ENCODE measurements at places on chromosomes 13 and 19.

GRCh38 chr13:45728759-45729158, 26.6 kb downstream of the CBY2 start:
- no peak for DNase-seq

DNA sequence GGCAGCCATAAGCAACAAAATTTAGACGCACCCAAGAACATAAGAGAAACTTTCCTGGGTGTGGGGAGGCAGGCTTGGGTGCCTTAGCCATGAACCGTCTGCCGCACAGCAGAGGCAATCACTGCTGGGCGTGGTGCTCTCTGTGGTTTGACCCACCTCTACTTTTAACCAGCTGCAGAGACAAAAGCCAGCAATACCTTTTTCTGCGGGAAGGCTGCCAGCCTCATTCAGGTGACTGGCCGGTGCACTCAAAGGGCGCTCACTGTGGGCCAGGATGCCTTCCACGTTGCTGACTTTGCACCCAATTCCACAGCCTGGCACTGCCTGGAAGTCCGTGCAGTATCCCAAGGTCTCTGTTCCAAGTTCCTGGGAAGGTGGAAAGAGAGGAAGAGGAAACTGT, 69.1 kb downstream of the ATP7B start:
- DNase-seq: no peak

DNA sequence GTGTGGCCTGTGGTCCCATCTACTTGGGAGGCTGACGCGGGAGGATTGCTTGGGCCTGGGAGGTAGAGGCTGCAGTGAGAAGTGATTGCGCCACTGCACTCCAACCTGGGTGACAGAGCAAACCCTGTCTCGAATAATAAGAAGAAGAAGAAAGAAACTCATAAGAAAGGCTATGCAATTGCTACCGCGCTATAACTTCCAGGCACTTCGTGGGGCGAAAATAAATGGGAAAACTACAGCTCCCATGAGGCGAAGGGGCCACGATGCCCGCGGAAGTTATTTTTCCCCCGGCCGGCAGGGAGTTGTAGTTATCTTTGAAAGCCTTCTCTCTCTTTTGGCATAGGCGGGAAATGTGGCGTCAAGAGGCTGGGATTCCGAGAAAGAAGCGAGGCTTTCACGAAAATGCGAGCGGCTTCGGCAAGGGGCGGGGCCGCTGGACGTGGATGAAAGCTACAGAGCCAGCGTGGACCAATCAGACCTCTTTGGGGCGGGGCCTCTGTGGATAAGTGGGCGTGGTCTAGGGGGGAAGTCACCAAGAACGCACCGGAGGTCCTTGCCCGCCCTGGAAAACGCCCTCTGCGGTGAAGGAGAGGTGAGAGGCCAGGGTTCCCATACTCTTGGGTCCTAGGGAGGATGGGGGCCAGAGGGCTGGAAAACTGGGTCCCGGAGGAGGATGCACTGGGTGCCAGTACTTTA, at the start of gene NUCB1:
TSS of gene NUCB1 (plus strand) at position 532 of the 696 bp plus-strand sequence. CDS start 485 bp downstream, outside the sequence.
- peak; percentile 96 for DNase-seq

- no peak for DNase-seq
Observed at GRCh38 chr19:3003046-3003445, 25.7 kb downstream of the TLE6 start.

- no peak for DNase-seq
Observed at GRCh38 chr19:35115177-35115951, at the start of gene FXYD3. FXYD3 (plus strand) TSS chr19:35115823; CDS start chr19:35119377, 3,554 bp downstream.

DNA sequence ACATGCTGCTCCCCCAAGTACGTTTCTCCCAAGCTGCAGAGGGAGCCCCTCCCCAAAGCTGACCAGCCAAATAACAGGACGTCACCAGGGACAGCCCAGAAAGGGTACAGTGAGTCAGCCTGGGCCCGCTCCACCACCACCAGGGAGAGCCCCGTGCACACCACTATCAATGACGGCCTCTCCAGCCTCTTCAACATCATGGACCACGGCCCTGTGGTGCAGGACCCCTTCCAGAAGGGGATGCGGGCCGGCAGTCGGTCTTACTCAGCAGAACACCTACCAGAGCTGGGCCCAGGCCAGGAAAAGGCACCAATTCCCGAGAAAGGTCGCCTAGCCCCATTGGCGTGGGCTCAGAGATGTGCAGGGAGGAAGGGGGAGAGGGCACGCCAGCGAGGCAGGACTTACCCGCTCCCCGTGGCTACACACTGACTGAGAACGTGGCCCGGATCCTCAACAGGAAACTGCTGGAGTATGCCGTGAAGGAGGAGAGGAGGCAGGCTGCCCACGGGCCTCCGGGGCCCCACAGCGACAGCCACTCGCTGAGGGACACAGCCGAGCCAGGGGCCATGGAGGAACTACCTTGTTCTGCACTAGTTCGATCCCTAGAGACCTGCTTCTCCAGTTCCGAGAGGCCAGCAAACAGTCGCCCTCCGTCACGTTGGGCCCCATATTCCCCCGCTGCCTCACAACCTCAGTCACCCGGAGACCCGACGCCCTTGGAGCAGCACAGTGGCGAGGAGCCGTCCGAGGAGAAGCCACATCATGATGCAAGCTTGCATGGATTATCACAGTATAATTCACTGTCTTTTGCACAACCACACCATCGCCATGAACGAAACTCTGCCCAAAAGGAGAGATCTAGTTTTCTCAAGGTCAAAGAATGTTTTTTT, 815.9 kb upstream of the KLHL1 start:
- DNase-seq: no peak

GRCh38 chr13:41409611-41410010, 47.7 kb upstream of the RGCC start:
- DNase-seq: no peak

GRCh38 chr19:35256566-35256965, 7.8 kb downstream of the LSR start:
- no peak for DNase-seq

DNA sequence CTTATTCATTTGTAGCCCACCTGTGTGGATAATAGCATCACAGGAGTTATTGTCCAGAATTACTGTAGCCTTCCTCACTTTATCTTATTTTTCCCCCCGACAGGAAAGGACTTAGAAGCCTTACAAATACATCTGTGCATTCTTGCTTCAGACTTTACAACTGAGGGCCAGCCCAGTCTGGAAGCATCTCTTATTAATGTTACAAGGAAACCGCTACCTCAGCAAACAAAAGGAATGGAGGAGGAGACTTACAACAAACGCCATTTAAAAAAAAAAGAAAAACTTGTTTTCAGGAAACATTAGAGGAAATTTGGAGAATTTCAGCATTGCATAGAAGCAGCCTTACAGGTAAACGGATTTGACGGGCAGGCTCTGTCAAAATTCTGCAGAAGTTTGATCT, 45.2 kb downstream of the GARRE1 start:
- DNase-seq: no peak

- DNase-seq: peak; percentile 46
Observed at GRCh38 chr19:16062789-16063188, 13.5 kb upstream of the TPM4 start.

DNA sequence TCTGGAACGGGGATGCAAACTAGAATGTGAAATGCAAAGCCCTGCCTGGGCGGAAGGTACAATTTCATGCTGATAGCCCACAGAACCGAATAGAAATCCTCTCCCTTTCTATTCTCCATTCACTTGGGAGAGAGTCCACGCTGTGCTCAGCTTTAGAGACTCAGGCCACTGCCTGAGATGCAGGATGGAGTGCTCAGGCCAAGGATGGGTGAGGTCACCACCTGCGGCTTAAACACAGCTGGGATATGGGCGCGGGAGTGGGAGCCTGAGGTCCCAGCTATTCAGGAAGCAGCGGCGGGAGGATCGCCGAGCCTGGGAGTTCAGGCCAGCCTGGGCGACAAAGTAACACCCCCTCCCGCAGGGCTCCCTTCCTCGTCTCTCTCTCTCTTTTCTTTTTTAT, 446 bp upstream of the ZNF83 start:
- DNase-seq: no peak

DNA sequence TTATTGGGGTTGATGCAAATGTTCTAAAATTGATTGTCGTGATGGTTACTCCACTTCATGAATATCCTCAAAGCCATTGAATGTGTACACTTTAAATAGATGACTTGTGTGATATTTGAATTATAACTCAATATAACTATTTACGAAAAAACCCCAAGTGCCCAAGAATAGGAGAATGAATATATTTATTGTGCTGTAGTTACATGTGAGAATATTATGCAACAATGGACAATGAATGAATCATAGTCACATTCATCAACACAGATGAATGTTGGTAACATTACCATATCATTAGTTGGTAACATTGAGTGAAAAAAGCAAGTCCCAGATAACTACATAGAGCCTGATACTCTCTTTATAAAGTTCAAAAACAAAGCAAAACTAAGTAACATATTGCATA, 127.8 kb upstream of the UBL3 start:
- DNase-seq: no peak

- DNase-seq: no peak
Observed at GRCh38 chr13:50654331-50654730, 189.2 kb downstream of the DLEU7 start.

GRCh38 chr13:69565334-69565733, 542.3 kb upstream of the ATXN8OS start:
- DNase-seq: no peak

GRCh38 chr13:28485097-28485496, 9.8 kb downstream of the FLT1 start:
- no peak for DNase-seq

- DNase-seq: peak; percentile 90
Observed at GRCh38 chr19:42423462-42424344, 3.5 kb downstream of the LIPE start.

DNA sequence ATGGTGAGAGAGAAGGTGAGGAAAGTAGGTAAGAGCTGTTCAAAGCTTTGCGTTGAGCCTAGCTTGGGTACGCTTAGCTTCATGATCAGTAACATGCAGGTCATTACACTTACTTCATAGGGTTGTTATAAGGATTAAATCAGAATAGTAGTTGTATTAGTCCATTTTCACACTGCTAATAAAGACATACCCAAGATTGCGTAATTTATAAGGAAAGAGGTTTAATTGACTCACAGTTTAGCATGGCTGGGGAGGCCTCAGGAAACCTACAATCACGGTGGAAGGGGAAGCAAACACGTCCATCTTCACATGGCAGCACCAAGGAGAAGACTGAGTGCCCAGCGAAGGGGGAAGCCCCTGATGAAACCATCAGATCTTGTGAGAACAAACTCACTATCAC, 21.9 kb downstream of the GPALPP1 start:
- no peak for DNase-seq

GRCh38 chr13:39688699-39689405, 33.4 kb downstream of the COG6 start:
- DNase-seq: no peak

GRCh38 chr13:74575729-74576125, 441.5 kb upstream of the KLF12 start:
- DNase-seq: peak; percentile 3

GRCh38 chr19:2145831-2146241, 5.5 kb downstream of the AP3D1 start:
- no peak for DNase-seq

- DNase-seq: no peak
Observed at GRCh38 chr13:87954091-87954490, 282.9 kb downstream of the SLITRK5 start.

DNA sequence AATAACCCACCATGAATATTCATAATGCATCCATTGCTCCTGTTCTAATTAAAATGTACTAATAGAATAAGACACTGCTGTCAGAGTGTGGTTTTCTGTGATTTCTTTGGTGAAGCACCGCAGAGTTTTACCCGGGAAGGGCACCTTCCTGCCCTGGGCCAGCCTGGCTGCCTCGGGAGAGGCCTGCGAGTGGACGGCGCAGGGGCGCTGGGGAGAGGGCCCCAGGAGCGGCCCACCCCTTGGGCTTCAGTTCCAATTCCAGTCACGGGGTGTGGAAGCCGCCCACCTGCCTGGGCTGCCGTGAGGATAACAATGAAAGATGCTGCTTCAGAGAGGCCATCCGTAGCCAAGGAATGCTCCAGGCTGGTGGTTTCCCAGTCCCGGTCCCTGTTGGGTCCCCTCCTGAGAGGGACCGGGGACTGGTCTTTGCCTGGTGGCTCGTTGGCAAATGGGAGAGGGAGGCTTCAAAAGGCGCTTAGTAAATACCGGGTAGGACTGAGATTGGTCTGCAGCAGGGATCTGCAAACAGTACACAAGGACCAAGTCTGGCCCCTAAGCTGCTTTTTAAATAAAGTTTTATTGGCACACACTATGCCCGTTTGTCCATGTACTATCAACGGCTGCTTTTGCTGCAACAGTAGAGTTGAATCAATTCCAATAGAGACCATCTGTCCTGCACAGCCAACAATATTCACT, 18.0 kb downstream of the TCF3 start:
- no peak for DNase-seq

DNA sequence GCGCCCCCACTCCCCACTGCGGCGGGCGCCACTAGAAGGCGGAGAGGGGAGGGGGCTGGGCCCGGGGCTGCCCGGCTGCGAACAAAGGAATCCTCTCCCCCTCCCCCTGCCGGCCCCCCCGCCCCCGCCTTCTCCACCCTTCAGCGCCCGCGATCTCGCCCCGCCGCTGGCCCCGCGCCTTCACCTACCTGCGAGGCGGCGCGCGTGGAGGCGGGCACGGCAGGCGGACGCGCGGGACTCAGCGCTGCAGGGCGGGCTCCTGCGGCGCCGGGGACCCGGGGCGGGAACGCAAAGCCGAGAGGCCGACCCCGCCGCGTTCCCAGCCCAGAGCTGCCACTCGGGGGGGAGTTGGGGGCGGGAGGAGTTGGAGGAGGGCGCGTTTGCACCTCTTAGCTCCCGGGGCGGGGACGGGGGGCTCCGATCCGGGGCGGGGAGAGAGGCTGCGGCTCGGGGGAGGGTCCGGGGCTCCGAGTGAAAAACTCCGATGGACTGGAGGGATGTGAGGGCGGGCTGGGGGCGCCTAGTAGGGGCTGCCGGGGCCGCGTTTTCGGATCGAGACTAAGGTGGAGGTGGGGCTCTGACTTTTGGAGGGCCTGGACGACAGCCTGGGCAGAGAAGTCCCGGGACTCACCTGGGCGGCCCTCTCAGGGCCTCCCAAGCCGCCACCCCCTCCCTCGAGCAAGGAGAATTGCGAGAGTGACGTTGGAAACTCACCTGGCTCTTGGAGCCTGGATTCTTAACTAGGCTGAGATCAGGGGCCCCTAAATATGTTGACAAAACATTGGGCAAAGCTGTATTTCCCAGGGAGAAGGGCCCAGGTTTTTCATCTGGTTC, at the start of gene FBN3:
TSS of gene FBN3 (minus strand) at position 332 of the 834 bp plus-strand sequence. CDS start 2,112 bp downstream, outside the sequence.
- DNase-seq: no peak

- DNase-seq: no peak
Observed at GRCh38 chr19:7618348-7618747, 11.0 kb downstream of the XAB2 start.

GRCh38 chr19:7063339-7063738, 4.9 kb upstream of the MBD3L3 start:
- no peak for DNase-seq

DNA sequence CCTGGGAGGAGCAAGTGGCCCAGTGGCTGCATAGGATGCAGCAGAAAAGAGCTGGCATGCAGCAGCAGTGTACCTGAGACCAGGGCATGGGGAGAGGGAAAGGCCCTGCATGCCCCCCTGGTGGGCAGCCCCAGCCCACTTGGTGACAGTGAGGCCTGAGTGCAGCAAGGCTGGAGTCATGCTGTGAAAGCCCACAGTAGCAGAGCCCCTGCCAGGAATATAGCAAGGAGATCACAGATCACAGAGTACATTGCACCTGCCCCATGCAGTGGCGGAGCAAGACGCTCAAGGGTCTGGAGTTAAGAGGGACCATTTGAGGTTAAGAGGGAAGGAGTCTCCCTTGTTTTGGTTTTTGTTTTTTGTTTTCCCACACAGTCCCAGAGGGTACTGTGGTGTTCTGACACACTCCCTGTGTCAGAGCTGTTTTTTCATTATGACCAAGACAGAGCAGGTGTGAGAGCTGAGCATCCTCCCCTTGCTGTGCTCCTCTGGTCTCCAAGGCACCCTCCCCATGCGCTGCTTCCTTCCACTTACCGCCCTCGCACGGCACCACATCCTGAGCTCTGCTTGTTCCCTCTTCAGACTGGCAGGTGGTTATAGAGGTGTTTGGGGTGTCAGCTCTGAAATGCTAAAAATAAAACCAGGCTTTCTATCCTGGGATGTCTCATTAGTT, 85.0 kb upstream of the UBL3 start:
- no peak for DNase-seq
